ENCODE measurements at places on chromosomes 5 and 9. TPM values are rescaled to one million over a fixed set of nuclear protein-coding genes. Genes with fewer than 3 reads are reported as not detected.

The PFN3 gene
- total RNA-seq, result not detected

The RAD50 gene
- 29.7 TPM for total RNA-seq

The SLIT3 gene
- 69.2 TPM for total RNA-seq

The TTC39B gene
- total RNA-seq, result 19.8 TPM

The OR1Q1 gene
- total RNA-seq, result not detected

The GMCL2 gene
- total RNA-seq, result not detected

The GPR150 gene
- 0.40 TPM for total RNA-seq

The CD74 gene
- total RNA-seq, result 1.3 TPM

The SPATA31D4 gene
- not detected for total RNA-seq

The TLE4 gene
- 20.6 TPM for total RNA-seq

The SPATA31E1 gene
- total RNA-seq, result not detected

The CA9 gene
- total RNA-seq, result 181 TPM

The SCAI gene
- total RNA-seq, result 10.9 TPM

The SLC25A2 gene
- total RNA-seq, result 0.26 TPM

The ENTR1 gene
- total RNA-seq, result 45.6 TPM

The PRUNE2 gene
- 135 TPM for total RNA-seq

The SLC1A1 gene
- 25.8 TPM for total RNA-seq

The KCTD16 gene
- 8.4 TPM for total RNA-seq

The MYMK gene
- not detected for total RNA-seq

The TEX10 gene
- total RNA-seq, result 25.1 TPM

The RGS7BP gene
- total RNA-seq, result 6.2 TPM

The NOXA1 gene
- 0.36 TPM for total RNA-seq

The CAMSAP1 gene
- 18.8 TPM for total RNA-seq

The DDX4 gene
- not detected for total RNA-seq

The ZFP2 gene
- 0.69 TPM for total RNA-seq

The SLC6A18 gene
- total RNA-seq, result not detected

The PRSS3 gene
- total RNA-seq, result 14.8 TPM

The GABRA6 gene
- not detected for total RNA-seq

Data from smooth muscle cell of the pulmonary artery (primary cell).